ENCODE measurements at places on chromosomes 2 and 18.

- H3K27me3 ChIP-seq, result no peaks in the 10 kb centered on the region
- H3K4me1 ChIP-seq, result no peaks in the 10 kb centered on the region
- no peak for DNase-seq
- H3K4me3 ChIP-seq, result no peak overlapping the region
- H3K36me3 ChIP-seq, result no peaks in the 10 kb centered on the region
These were observed 98.6 kb downstream of the BCL2L11 start for GRCh38 chr2:111219285-111219684.

DNA sequence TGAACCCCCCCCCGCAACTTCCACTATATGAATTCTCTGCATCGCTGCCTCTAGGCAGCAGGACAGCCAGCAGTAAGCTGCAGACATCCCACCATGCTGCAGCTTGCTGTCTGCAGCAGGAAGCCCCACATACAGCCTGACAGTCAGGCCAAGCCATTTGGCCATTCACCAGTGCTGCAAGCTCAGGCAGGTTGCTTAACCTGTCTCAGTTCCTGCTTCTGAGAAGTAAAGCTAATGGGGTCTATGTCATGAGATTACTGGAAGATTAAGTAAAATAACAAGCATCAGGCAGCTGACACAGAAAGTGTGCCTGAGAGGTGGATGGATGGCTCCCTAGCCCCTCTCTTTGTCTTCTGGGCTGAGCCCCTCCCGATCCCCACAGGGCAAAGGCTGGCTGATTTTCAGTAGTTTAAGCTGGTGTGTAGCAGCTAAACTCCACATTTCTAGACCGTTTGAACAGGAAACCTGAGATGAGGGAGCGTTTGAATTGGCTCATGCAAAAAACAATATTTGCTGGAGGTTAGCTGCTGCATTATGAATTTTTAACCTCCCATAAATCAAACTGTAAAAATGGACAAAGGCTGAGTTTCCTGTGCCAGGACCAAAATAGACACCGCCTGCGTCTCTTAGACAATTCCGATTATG lies 193.8 kb upstream of the ARL4C start:
- H3K27me3 ChIP-seq, result no peaks in the 10 kb centered on the region
- peak overlapping the region; percentile 76 for H3K27ac ChIP-seq
- no peak overlapping the region for H3K4me3 ChIP-seq

GRCh38 chr2:73700131-73700611 lies 37.0 kb downstream of the TPRKB start:
- H3K27me3 ChIP-seq, result no peaks in the 10 kb centered on the region
- H3K4me1 ChIP-seq, result peaks cover 9% of the 10 kb centered on the region
- H3K4me3 ChIP-seq, result no peak overlapping the region
- no peaks in the 10 kb centered on the region for H3K36me3 ChIP-seq
- peak overlapping the region; percentile 66 for H3K27ac ChIP-seq

DNA sequence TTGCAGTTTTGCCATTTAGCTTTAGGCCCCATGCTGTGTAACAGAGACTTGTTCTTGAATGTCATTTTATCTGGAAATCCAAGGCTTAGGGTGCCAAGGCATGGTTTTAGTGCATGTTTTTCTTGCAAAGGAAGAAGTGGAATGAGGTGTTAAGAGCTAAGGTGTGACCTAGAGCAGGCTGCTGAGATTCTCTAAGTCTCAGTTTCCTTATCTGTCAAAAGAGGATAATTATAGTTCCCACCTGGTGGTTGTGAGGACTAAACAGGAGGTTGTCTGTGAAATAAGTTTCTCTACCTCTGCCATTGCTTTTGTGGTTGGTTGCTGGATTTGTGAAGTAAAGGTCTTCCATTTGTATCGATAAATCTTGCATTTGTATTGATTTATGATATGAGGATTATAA lies 82.0 kb downstream of the TANC1 start:
- no peaks in the 10 kb centered on the region for H3K36me3 ChIP-seq
- H3K27me3 ChIP-seq, result no peaks in the 10 kb centered on the region
- peaks cover 6% of the 10 kb centered on the region for H3K4me1 ChIP-seq

GRCh38 chr18:75253784-75254183 lies 43.2 kb downstream of the TSHZ1 start:
- no peaks in the 10 kb centered on the region for H3K36me3 ChIP-seq
- no peaks in the 10 kb centered on the region for H3K27me3 ChIP-seq
- no peaks in the 10 kb centered on the region for H3K4me1 ChIP-seq

- H3K27ac ChIP-seq, result no peak overlapping the region
- H3K27me3 ChIP-seq, result no peaks in the 10 kb centered on the region
- no peak for DNase-seq
These were observed 1244.7 kb upstream of the ZEB2 start for GRCh38 chr2:145764631-145765030.

DNA sequence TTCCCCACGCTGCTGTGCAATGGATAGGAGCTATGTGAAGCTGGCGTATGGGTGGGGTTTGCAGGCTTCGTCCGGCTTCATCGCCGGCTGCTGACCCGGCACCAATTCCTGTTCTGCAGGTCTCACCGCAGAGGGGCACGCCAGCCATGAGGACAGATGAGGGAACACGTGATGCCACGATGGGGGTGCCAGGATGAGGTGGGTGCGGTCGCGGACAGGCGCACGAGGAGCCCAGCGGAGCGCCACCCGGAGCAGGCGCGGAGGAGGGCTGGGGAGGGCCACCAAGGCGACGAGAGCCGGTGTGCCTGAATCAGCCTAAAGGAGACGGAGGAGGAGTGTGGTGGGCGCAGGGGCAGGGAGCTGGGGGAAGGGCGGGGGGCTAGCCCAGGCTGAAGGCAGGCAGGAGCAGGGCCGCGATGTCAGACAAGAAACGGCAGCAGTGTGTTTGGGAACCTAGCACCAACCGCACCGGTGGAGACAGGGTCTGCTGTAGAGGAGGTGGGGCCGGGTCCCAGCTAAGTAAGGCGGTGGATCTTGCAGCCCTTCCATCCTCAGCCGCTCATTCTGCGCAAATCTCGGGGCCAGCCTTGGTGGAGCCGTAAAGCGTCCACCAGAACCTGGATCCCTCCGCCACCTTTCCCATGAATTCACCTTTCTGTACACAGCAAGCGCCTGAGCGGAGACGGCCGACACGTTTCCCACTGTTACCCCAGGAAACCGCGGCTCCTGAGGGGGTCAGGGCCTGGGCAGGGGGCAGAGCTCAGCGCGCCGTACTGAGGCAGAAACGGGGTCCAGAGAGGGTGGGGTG lies 17.0 kb upstream of the CD8A start:
- no peaks in the 10 kb centered on the region for H3K27me3 ChIP-seq
- no peaks in the 10 kb centered on the region for H3K36me3 ChIP-seq
- no peaks in the 10 kb centered on the region for H3K4me1 ChIP-seq
- peak; percentile 46 for DNase-seq

GRCh38 chr2:59578349-59578748 lies 975.1 kb downstream of the BCL11A start:
- no peak overlapping the region for H3K4me3 ChIP-seq
- H3K27me3 ChIP-seq, result no peaks in the 10 kb centered on the region
- H3K27ac ChIP-seq, result no peak overlapping the region
- no peak for DNase-seq
- no peaks in the 10 kb centered on the region for H3K36me3 ChIP-seq

DNA sequence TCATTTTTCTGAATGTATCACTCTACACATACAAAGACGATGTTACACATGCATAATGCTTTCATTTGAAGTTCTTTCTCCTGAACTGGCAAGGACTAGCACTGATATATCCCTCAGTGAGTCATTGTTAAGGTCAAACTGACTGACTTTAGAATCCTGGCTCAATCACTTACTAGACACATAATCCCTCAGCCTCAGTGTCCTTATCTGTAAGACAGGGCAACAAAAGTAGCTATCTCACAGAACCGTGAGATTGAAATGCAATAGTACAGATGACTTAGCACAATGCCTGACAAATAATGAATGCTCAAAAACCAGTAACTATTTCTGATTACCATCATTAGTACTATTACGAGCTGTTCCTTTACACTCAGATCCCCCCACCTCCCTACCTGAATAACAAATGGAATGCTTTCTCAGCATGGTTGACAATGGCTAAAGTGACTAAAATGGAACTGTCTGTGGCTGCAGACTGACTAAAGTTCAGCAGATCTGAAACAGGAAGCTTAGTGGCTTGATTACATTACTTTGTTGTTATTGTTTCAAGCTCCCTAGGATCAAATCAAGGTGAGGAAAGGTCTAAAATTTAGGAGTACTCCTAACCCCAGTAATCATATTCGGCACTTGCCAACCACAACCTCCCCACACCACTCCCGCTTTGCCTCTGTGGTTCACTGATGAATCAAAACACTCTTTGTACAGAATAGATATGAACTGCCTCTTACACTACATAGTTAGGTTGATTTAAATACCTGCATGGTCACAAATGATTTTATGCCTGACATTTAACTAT lies 35.8 kb upstream of the CACNB4 start:
- H3K27ac ChIP-seq, result no peak overlapping the region
- DNase-seq, result no peak

DNA sequence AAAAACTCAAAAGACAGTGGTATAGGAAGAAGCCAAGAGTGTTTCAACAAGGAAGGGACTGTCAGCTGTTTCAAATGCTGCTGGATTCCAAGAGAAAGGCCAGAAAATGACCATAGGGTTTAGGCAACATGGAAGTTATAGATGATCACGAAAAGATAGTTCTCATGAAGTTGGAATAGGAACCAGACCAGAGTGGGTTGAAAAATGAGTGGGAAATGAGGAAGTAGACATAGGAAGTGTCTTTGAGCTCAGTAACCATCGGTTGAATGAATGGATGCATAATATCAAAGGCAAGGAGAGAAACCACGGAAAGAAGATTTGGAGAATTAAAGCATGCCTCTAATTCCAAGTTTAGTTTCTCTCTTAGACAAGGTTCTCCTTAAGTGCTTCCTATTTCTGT lies 1.3 kb downstream of the NCAPH start:
- peaks cover 3% of the 10 kb centered on the region for H3K4me1 ChIP-seq
- no peak overlapping the region for H3K27ac ChIP-seq
- H3K4me3 ChIP-seq, result no peak overlapping the region
- H3K27me3 ChIP-seq, result no peaks in the 10 kb centered on the region
- no peak for DNase-seq

GRCh38 chr18:44996261-44996660 lies 315.6 kb downstream of the SETBP1 start:
- no peak overlapping the region for H3K4me3 ChIP-seq
- no peak overlapping the region for H3K27ac ChIP-seq
- no peaks in the 10 kb centered on the region for H3K36me3 ChIP-seq
- H3K27me3 ChIP-seq, result no peaks in the 10 kb centered on the region
- DNase-seq, result no peak

DNA sequence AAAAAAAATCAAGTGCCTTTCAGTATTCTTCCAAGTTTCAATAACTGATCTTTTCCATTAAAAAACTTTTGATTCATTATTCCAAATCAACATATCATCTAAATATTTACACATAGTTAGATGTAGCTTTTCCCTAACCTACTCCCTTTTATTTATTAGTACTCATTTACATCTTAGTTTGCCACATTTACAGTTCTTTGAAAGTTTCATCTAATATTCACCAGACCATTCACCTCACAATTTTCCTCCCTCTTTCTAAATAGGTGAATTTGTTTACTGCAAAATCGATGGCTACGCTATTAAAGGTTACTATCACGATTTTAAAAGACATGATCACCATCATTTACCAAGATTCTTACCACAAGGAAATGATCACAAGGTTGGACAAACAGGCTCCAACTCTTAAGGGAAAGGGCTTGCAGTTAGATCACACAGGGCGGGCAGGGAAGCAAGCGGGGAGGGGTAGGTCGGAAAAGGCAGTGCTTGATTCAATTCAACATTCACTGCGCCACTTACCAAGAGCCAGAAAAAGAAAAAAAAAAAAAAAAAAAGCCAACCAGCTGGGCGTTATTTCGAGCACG lies 654 bp upstream of the MARCHF7 start:
- no peak for DNase-seq
- peaks cover 12% of the 10 kb centered on the region for H3K4me1 ChIP-seq
- peak overlapping the region; percentile 97 for H3K27ac ChIP-seq

GRCh38 chr2:65850695-65851094 lies 418.3 kb upstream of the SPRED2 start:
- H3K27ac ChIP-seq, result no peak overlapping the region
- H3K27me3 ChIP-seq, result no peaks in the 10 kb centered on the region

GRCh38 chr2:201275990-201276389 lies 15.7 kb downstream of the CASP8 start:
- peaks cover 2% of the 10 kb centered on the region for H3K36me3 ChIP-seq
- no peak for DNase-seq
- no peak overlapping the region for H3K27ac ChIP-seq
- H3K4me3 ChIP-seq, result no peak overlapping the region
- H3K4me1 ChIP-seq, result no peaks in the 10 kb centered on the region

DNA sequence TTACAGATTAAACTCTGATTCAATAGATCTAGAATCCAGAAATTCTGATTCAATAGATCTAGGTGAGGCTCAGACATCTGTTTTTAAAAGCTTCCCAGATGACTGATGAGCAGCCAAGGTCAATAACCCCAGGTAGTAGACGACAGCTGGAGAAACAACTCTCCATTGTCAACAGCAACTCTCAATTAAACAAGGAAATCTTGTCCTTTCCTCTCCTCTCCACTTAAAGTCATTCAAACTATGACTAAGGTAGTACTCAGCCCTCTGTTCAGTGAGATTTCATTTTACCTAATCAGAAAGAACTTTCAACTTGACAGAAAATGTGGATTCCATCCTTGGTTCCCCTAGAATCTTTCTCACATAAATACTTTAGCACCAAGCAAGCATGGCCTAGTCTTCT lies 94.6 kb upstream of the SCG2 start:
- no peaks in the 10 kb centered on the region for H3K27me3 ChIP-seq
- H3K27ac ChIP-seq, result no peak overlapping the region
- DNase-seq, result no peak
- H3K4me1 ChIP-seq, result no peaks in the 10 kb centered on the region

- no peak for DNase-seq
- H3K4me3 ChIP-seq, result no peak overlapping the region
- H3K36me3 ChIP-seq, result no peaks in the 10 kb centered on the region
- no peaks in the 10 kb centered on the region for H3K27me3 ChIP-seq
These were observed 52.9 kb downstream of the RNU4ATAC start for GRCh38 chr2:121583555-121583954.

DNA sequence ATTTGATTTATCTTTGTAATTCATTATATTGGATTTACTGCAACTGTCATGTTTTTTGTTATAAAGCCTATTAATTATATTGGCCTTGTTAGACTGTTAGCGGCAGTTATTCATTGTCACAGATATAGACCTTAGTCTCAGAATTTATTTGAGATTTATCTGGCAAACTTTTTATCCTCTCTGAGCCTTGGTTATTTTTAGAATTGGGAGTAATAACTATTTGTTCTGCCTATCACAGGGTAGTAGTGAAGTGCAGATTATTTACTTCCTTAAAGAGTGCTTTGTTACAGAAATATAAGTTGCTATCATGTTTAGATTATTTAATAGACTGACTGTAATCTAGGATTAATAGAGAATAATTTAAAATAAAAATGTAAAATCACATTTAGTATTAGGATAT lies 41.9 kb downstream of the AGPS start:
- no peak for DNase-seq
- no peaks in the 10 kb centered on the region for H3K4me1 ChIP-seq
- no peak overlapping the region for H3K27ac ChIP-seq
- no peak overlapping the region for H3K4me3 ChIP-seq
- no peaks in the 10 kb centered on the region for H3K27me3 ChIP-seq
- H3K36me3 ChIP-seq, result no peaks in the 10 kb centered on the region

- no peaks in the 10 kb centered on the region for H3K4me1 ChIP-seq
- DNase-seq, result no peak
- H3K27me3 ChIP-seq, result no peaks in the 10 kb centered on the region
- H3K36me3 ChIP-seq, result no peaks in the 10 kb centered on the region
- H3K27ac ChIP-seq, result no peak overlapping the region
These were observed 17.5 kb downstream of the NCAPH start for GRCh38 chr2:96353032-96353561.

GRCh38 chr18:66534110-66534509 lies 69.8 kb downstream of the CDH19 start:
- no peak overlapping the region for H3K27ac ChIP-seq
- H3K4me1 ChIP-seq, result no peaks in the 10 kb centered on the region
- no peak for DNase-seq
- H3K4me3 ChIP-seq, result no peak overlapping the region

Measured in prostate gland (tissue), 2 donors.